Left lung (tissue), 14 donors: ENCODE measurements at places on chromosomes 5 and 9. TPM values are rescaled to one million over a fixed set of nuclear protein-coding genes. Genes with fewer than 3 reads are reported as not detected.

PDZD2 gene
- 17.9 TPM for polyA plus RNA-seq

DNA sequence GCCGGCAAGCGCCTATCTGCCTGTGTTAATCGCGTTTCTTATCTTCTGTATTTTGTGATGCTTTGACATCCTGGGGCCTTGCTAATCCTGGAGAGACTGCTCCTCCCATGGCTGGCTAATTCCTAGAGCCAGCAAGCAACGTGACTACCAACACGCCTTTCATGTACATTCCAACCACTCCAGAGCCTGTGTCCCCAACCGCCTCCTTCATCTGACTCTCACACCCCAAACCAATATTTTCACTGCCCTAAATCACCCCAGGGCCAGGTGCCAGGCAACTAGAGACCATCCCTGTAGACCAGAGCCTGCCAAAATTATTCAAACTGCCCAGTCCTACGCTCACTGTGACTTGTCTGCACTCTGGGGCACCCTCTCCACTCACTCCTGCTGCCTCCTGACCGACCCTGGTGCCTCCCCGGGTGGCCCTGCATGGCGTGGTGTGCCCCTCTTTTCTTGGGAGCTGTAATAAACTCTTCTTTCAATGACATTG, 50.5 kb upstream of the COL5A1 start:
- DNase-seq, result no peak

DNA sequence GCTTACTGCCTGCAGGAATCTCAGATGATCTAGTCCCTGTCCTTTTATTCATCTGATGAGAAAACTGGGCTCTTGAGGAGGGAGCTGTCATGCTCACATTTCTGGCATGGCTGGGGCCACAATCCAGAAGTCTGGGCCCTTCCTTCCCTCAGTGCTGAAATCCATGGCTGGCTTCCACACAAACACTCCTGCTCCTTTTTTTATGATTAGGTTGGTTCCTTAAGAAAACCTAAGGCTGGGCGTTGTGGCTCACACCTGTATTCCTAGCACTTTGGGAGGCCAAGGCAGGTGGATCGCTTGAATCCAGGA, 1.3 kb downstream of the ACER2 start:
- DNase-seq, result no peak

GRCh38 chr5:76221311-76221710, 138.1 kb downstream of the SV2C start:
- DNase-seq, result no peak

- DNase-seq, result no peak
Measured at GRCh38 chr9:125629446-125629845, 77.6 kb downstream of the MAPKAP1 start.

DNA sequence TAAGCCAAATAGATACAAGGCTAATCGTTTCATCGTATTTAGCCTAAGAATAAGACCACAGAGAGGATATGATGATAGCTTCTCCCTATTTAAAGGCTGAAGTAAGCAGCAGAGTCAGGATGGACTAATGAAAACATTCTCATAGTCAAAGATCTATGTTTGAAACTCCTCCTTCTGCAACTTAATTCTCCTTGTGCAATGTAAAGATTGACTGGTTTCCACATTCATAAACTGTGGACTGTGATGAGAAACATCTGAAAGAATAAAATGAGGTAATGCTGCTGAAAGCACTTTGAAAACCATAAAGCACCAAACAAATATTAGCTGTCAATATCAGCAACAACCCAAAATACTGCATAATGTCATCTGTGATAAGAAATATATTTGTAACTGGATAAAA, 361.9 kb downstream of the CSNK1G3 start:
- DNase-seq, result no peak

DNA sequence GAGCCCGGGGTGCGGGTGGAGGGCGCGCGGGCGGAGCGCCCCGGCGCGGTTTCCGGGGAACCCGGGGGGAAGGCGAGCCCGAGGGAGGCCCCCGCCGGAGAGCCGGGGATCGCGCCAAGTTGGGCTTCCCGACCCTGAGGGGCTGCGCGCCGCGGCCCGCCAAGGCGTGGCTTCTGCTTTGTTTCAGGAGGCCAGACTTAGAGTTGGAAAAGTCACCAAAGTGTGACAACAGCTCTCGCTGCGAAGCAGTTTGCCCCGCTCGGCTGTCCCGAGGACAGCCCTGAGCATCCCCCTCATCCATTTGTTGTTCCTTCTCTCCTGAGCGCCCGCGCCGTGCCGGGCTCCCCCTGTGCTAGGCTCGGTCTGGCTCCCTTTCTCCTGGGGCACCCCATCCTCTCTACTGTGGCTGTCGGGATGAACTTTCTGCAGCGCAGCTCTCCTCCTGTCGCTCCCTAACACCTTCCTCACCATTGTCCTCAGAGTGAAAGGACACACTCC, 410 bp downstream of the GLIPR2 start:
- no peak for DNase-seq

- peak; percentile 82 for DNase-seq
Measured at GRCh38 chr5:132271251-132272246, 14.1 kb downstream of the PDLIM4 start.

- DNase-seq, result no peak
Measured at GRCh38 chr9:89658401-89658800, 53.6 kb downstream of the GADD45G start.

DNA sequence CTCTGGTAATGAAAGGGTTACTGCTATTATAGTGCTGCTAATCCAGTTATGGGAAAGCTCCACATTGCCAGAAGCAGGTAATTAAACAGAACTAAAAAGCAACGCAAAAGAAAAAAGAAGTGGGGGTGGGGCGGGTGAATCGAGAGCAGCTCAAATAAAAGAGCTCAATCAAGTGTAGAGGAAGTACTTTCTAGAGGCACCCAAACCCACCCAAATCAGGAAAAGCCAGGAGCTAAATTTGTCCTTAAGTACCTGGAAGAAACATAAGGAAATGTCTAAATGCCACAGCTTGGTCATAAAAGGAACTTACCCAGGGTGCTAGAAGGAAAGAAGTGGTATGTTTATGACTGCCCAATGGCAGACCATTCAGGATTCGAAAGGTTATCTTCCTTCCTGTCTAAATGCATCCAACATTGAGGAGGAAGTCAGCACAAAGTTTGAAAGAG, 2.4 kb upstream of the RNF145 start:
- DNase-seq, result peak; percentile 51

GRCh38 chr9:9523476-9524139, 1089.2 kb downstream of the PTPRD start:
- peak; percentile 3 for DNase-seq

DNA sequence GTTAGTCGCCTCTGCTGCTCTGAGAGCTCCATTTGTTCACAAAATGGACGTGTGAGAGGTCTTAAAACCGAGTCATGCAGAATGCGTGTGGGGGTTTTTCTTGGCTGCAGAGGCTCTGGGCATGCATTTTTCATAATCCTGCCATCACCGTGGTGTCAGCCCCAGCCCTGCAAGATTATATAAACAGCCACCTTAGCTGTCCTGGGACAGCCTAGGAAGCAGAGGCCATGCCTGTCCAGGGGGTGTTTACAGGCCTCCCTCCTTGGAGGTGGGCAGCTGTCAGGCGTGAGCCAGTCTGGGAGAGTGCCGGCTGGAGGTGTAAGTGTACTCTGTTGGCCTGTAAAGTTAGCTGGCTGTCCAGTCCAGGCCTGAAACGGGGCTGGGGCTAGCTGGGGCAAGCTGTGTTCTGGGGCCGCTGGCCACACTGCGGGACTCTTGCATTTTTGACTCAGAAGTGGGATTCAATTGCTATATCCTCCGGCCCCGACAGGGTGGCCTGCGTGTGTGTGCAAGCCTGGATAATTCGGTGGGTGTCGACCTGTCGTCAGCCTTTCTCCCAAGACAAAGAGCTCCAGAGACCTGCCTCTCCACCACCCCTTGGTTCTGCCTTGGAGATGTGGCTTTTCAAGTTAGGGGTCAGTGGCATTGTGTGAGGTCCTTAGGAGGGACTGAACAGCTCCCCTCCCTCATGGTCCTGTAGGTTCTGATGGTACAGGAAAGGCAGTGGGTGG, 2.4 kb downstream of the WNK2 start:
- no peak for DNase-seq

- no peak for DNase-seq
Measured at GRCh38 chr9:136056546-136057235, 38.4 kb downstream of the NACC2 start.

- DNase-seq, result no peak
Measured at GRCh38 chr9:69824499-69825252, 4.1 kb downstream of the CFAP95 start.

DNA sequence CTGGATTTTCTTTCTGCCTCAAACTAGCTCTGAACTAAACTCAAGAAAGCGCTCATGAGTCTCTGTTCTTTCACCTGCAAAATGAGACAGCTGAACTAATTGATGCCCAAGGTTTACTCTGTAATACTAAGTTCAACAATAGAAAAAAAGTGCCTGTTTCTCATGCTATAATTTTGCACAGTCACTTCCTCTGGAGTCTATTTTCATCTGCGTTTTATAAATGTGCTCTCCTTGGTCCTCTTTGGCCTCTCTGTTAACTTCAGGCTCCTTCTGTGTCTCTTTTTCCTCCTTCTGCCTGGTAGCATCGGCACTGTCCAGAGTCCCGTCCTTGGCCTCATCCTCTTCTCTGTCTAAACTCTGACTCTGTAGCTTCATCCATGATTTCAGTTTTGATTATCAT, 311.9 kb upstream of the TLE4 start:
- no peak for DNase-seq

- no peak for DNase-seq
Measured at GRCh38 chr9:97311798-97312500, 4.5 kb downstream of the CCDC180 start.

ELOVL7 gene
- 4.7 TPM for polyA plus RNA-seq

DNA sequence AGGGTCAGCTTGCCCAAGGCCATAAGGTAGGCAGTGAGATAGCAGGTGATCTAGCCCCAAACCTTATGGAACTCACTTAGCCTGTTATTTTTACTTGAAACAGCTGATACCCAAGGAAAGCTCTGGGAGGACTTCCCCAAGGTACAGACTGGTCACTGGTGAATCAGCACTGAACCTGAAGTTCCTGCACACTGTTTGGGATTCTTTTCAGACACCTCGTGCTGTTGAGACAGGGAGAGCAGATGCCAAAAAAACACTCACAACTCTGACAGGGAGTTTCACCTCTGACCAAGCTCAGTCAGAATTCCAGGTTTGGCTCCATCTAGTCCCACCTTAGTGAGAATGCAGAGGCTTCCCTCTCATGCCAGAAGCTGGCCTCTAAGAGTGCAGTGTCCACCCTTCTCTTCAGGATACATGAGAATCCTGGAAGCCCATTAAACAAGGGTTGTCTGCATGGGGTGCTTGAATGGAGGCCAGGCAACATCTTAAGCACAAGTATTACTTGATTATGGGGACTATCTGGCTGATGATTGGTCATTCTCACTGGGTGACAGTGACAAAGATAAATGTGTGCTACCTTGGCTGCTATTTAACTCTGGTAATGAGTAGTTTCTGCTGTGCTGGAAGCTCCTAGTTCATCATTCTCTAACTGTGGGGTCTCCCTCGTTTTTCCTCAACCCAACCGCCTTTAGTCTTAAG, 122.8 kb upstream of the SLIT3 start:
- no peak for DNase-seq

DNA sequence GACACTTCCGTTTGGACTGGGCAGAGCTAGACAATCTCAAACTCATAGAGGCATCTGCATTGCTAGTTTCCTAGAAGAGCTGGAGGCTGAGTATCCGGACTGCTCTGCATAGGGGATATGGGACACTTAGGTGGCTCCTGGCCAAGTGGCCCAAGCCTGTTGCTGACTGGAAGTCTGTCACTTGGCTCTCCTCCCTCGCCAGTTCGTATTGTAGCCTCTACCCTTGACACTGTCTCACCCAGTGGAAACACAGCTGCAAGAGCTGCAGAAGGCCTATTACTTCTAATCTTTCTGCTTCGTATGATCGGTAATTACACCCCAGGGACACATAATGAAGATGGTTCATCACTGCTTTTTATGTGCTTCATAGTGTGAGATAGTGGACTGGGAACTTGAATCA, 34.7 kb downstream of the ITGA1 start:
- DNase-seq, result no peak

- DNase-seq, result peak; percentile 23
Measured at GRCh38 chr5:67437905-67438845, 241.6 kb upstream of the CD180 start.

GRCh38 chr9:104820336-104820735, 56.4 kb downstream of the NIPSNAP3B start:
- no peak for DNase-seq

DNA sequence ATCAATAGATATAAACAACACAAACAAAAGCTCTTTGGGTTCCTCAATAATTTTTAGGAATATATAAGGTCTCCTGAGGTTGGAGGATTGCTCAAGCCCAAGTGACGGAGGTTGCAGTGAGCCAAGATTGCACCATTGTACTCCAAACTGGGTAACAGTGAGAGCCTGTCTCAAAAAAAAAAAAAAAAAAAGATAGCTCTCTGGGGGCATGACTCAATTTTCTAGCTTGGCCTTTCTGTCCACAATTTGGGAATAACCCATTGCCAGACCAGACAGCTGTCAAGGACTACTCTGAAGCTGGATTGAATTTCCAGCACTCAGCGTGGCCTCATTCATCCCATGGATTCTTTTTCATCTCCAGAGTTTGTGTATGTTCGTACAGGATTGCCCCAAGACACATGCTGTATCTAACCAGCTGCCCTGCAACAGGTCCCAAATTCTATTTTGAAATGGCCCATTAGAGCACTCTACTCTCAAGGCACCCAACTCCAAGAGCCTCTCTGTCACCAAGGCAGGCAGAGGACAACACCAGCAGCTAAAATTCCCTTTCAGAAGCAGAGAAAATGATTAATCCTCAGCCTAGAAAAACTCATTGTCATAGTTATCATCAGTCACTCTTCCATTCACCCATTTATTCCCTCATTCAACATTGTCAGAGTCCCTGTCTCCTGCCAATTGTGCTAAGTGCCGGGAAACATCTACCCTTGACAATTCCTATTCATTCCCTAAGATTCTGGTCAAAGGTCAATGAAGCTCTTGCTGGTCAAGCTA, 8.7 kb downstream of the FAM193B start:
- peak; percentile 41 for DNase-seq

PRRT1B gene
- polyA plus RNA-seq, result 9.3 TPM

DNA sequence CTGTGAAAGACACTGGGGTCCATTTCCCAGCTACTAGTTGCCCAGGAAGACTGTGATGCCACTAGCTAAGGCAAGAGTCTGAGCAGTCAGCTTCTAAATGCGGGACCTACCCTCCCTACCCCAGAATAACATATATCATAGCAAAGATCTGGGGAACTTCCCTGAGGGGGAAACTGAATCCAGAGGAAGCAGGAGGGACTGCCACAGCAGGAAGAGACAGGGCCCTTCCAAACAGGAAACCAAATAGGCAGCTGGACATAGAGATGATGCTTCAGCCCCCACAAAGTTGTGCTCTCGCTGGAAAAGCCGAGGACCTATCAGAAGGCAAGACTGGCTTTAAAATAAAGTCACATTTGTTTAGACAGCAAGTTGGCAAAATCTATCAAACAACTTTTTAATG, 51.1 kb downstream of the KLHL3 start:
- DNase-seq, result no peak

BTNL3 gene
- polyA plus RNA-seq, result not detected

- DNase-seq, result no peak
Measured at GRCh38 chr5:170522211-170523141, 18.7 kb downstream of the KCNIP1 start.

- no peak for DNase-seq
Measured at GRCh38 chr5:67378256-67378655, 181.7 kb upstream of the CD180 start.

FCN1 gene
- 3.4 TPM for polyA plus RNA-seq

IL4 gene
- 0.27 TPM for polyA plus RNA-seq

PAX5 gene
- polyA plus RNA-seq, result 0.13 TPM

- no peak for DNase-seq
Measured at GRCh38 chr9:93826905-93827544, 128.1 kb downstream of the BARX1 start.

SLC6A3 gene
- 3.3 TPM for polyA plus RNA-seq
